ENCODE measurements at places on chromosomes 3 and 15.

DNA sequence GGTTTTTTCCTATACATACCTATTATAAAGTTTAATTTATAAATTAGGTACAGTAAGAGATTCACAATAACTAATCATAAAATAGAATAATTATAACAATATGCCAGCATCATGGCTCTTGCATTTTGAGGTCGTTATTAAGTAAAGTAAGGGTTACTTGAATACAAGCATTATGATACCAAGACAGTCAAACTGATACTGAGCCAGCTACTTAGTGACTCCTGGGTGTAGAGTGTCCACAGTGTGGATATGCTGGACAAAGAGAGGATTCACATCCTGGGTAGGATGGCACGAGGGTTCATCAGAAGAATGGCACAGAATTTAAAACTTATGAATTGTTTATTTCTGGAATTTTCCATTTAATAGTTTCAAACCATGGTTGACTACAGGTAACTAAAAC is 157.2 kb upstream of the IL12A start:
- no peak for DNase-seq

- DNase-seq = no peak
Measured at GRCh38 chr15:76203346-76204108, 107.7 kb downstream of the ETFA start.

DNA sequence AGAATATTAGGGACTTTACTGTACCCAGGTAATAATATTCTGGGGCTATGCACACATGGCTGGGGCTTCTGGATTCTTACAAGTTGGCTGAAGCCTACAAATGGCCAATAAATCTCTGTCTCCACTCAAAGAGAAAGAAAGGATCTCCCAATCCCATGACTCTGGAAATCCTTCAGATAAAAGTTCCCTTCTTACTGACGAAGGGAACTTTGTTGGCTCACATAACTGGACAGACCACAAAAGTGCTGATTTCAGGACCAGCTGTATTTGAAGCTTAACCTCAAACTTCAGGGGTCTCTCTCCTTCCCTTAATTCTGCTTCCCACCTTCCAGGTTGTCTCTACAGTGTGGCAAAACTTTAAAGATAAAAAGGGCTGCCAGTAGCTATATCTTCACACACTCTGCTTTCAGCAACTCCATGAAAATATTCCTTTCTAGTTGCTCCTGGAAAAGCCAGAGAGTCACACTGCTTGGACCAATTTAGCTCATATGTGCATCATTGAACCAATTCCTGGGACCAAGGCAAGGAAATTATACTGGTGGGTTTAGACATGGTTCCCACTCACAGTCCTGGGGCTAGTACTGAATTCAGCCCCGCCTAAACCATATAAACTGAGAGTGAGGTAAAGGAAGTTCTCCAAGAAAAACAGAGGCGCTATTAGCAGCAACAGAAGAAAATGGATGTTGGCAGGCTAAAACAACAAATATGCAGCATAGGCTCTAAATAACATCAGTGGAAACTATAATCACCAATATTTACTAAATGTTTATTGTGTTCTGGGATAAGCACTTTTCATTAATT is 290.0 kb upstream of the GADL1 start:
- no peak for DNase-seq

- DNase-seq = no peak
Measured at GRCh38 chr3:169701457-169701856, 37.9 kb upstream of the MECOM start.
